ENCODE measurements at places on chromosomes 3 and 15.

DNA sequence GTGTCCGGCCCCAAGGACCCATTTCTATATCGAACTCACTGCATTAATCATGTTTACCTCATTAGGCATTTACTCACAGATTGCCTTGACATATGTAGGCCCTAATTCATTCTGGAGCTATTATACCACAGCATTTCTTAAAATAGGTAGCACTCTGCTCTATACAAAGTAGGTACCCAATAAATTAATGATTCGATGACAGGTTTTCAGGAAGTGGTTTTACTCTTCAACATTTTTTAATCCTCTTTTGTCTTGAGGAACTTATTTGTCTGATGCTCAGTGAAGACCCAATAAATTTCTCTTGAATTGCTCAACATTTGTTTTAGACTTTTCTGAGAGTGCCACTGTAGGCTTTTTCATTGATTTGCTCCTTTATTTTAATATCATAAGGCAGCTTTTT lies 12.1 kb downstream of the TGFBR2 start:
- DNase-seq = no peak

DNA sequence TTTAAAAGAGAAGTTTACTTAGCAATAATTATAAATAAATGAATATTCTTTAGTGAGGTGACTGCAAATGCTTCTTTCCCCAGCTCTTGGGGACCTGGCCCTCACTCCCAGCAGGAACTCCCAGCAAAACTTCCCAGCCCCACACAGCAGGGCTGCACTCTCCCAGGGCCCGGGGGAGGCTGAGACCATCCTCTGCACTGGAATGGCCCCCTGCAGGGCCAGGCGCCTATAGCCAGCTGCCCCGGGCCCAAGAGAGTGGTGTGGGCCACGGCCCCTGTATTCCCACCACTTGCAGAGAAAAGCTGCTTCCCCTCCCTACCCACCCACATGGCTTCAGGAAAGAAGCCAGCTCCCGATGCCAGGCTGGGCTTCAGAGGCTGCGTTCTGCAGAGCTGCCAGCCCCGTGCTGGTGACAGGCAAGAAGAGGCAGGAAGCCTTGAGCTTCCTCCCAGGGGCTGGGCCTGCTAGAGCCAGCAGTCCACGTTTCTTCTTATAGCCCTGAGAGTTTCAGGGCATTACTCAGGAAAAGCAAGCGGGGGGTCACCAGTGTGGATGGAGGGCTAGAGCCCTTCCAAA lies 20.0 kb downstream of the IDH2 start:
- DNase-seq = no peak

GRCh38 chr3:171977441-171977840 lies 61.9 kb upstream of the FNDC3B start:
- DNase-seq = no peak

GRCh38 chr3:71584394-71585011 lies 975 bp upstream of the FOXP1 start:
- peak; percentile 80 for DNase-seq

DNA sequence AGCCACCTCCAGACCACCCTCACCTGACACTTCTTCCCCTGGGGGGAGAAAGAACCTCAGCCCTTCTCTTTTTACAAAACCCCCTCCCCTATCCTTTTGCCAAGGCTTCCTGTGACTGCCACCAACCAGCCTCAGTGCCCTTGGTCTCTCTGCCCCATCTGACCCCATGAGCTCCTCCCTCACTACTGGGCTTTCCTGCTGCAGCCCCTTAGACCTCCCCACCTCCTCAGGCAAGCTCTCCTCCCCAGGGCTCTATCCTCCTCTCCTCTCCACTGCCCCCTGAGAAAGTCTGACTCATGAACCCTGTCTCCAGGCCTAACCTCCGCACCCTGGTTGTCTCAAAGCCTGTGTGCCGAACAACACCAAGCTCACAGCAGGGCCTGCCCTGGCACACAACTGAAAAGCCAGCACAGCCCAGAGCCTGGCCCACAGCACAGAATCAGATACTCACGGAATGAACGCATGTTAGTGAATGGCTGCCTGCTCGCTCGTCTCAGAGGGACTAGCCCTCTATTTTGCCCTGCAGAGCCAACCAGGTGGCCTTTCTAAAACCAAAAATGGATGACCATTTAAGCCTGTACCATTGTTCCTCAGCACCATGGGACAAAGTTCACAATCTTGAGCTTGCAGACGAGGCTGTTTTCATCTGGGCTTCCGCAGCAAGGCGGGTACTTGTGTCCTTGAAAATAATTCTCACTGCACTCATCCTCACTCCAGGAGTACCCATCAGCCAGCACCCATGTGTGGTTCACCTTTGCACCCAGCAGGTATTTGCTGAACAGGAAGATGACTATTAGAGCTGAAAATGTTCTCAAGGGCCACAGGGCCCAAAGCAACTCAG lies 1.7 kb downstream of the CHDH start:
- DNase-seq = no peak

GRCh38 chr3:94065819-94066480 lies 3.1 kb downstream of the NSUN3 start:
- no peak for DNase-seq

GRCh38 chr15:43244092-43244491 lies 22.6 kb downstream of the TGM5 start:
- DNase-seq = no peak

DNA sequence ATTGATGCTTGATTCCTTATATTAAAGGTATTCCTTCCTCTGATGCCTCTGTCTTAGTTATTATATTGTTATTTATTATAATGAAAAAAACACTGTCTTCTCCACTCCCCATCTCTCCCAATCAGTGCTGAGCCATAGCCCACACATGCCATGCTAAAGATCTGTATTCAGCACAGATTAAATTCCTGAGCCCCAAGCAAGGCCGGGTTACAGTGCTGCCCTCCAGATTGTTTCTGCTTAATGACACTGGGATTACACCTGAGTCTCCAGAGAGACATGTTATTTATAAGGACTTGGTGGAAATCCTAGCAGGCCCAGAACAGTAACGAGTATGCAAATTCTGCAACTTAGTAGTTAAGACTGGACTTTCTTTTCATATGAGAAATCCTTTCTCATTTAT lies 305.9 kb upstream of the UMPS start:
- no peak for DNase-seq

Measured in stimulated activated CD8-positive, alpha-beta memory T cell treated with anti-CD3 and anti-CD28 coated beads, Interleukin-4, amount 100 ng/mL, for 48 hours (primary cell).